Activated CD8-positive, alpha-beta memory T cell treated with anti-CD3 and anti-CD28 coated beads for 1 hour (primary cell): ENCODE measurements at places on chromosomes 4 and X.

DNA sequence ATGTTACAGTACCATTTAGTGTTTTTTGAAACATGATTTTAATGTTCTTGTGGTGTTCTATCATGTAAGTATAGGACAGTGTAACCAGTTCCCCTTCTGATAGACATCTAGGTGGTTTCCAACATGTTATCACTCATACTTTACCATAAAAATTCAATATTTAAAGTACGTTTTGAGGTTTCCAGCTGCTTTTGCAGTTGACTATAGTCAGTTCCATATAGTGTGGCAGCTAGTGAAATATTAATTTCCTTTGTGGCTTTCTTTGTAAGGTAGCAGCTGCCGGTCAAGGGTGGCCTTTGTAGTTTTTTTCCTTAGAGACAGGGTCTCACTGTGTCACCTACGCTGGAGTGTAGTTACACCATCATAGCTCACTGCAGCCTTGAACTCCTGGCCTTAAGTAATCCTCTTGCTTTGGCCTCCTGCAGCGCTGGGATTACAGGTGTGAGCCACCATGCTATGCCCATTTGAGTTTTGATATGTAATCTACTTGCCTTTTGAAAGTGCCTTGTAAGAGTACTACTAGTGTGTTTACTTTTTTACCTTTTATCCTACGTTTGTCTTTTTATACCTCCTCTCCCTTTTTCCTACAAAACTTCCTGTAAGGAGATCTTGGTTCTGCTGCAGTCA, 63.0 kb downstream of the ARHGAP10 start:
- DNase-seq = no peak

- no peak for DNase-seq
Measured at GRCh38 chrX:9483376-9483775, 18.5 kb downstream of the TBL1X start.

GRCh38 chr4:186500721-186501304, 54.6 kb downstream of the MTNR1A start:
- no peak for DNase-seq

GRCh38 chr4:170214101-170214500, 124.3 kb upstream of the AADAT start:
- no peak for DNase-seq

DNA sequence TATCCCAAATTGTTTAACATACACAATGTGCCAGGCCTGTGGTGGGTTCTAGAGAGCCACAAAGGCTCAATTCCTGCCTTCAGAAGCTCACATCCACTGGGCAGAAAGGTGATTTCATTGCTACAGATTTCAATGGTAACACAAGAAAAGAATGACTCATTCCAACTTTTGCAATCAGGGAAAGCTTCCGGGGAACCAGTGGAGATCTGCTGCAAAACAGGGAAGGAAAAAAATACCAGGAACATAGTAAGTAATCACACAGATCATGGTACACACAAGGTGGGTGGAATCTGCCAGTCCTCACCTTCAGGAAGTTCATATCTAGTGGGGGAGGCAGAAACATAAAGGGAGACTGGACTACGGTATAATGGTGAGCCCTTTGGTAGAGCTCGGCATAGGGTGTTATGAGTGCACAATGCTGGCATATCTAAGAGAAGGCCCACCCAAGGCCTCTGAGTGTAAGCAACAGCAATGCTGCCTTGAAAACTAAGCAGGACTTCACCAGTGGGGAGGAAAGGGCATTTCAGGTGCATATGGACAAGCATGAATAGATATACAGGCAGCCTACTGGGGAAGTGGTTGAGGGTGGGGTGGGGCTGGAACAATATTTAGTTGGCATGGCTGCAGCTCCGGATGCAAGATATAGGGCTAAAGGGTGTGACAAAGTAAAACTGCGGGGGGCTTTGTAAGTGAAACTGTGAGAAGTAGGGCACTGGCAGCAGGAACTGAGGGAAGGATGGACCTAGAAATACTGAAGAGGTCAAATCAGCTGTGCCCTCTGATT, 24.2 kb downstream of the GPRIN3 start:
- DNase-seq = no peak

- no peak for DNase-seq
Measured at GRCh38 chr4:73005514-73005913, 64.0 kb downstream of the COX18 start.

- DNase-seq = no peak
Measured at GRCh38 chrX:153646620-153647373, at the start of gene DUSP9. Gene DUSP9 (plus strand): TSS chrX:153647203. CDS start chrX:153647954, 751 bp downstream.

GRCh38 chr4:36568575-36568974, 287.2 kb downstream of the DTHD1 start:
- DNase-seq = no peak
